Activated gamma-delta T cell (primary cell): ENCODE measurements at places on chromosomes 5 and 9.
A peak's percentile ranks its signal among the peaks of the same experiment; 100 is the strongest.

DNA sequence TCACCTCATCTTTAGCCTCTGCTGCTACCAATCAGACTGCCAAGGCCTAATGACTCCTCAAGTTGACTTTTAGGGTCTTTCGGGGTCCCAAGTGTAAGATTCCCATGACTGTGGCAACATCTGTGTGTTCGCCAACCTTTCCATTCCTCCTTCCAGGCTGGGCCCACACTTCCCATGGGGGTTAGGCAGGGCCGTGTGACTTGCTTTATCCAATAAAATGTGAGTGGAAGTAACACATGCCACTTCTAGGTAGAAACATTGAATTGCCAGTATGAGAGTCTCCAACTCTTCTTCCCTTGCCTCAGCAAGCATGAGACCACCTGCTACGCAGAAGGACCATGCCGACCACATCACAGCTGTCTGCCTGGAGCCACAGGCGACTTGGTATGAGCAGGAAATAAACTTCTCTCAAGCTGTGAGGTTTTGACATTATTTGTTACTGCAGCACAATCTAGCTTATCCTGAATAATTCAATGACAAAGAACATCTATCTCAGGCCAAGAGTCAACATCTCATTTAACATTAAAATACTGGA lies 190.4 kb upstream of the IER5L start:
- DNase-seq, result no peak

DNA sequence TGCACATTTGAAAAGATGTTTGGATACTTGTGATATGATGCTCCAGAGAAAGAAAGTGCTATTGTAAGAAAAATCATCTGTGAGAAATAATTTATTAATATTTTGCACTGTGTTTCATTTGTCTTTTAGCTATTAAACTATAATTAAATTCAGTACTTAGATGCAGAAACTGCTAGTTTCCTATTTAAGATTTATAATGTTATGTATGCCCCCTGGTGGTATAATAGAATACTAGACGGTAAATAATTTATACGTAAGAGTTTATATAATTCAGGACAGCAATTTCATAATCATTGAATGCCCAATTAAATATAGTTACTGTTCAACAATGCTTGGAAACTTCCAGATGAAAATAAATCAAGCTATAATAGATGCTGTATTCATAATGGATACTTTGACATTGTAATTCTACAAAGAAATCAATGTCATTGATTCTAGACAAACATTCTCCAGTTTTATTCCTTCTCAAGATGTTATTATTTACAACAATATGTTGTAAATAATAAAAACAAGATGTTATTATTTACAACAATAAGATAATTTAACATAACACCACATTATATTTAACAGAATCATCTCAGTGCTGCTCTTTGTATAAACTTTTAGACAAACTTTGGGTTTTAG lies 101.0 kb downstream of the TMEM232 start:
- no peak for DNase-seq

DNA sequence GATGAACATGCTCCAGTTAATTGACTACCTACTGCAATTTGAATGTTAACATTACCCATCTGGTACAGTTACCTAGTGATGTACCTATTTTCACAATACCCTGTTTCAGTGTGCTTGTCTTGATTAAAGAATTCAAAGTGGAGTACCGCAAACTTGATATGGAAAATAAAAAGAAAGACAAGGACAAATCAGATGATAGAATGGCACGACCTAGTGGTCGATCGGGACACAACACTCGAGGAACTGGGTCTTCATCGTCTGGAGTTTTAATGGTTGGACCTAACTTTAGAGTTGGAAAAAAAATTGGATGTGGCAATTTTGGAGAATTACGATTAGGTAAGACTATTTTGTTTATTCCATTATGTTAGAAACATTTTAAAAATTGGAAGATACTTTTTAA lies 33.5 kb downstream of the CSNK1G3 start:
- no peak for DNase-seq

DNA sequence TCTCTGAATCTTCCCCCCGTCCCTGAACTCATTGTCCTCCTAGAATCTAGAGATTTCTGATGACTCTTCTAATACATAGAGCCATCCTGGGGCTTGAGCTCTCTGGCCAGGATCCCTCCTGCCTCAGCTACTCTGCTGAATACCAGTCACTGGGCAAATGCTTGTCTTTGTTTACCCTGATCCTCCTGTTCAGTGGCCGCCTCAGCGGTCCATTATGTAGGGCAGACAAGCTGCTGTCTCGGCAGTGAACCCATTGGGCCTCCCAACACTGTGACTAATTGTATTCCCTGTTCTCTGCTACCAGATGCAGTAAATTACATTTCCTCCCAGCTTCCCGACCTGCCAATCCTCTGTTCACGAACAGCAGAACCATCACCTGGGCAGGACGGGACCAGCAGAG lies 151.6 kb downstream of the PALM2AKAP2 start:
- DNase-seq, result no peak

- no peak for DNase-seq
These were observed 104.0 kb upstream of the ALDH1B1 start for GRCh38 chr9:38288502-38288901.

DNA sequence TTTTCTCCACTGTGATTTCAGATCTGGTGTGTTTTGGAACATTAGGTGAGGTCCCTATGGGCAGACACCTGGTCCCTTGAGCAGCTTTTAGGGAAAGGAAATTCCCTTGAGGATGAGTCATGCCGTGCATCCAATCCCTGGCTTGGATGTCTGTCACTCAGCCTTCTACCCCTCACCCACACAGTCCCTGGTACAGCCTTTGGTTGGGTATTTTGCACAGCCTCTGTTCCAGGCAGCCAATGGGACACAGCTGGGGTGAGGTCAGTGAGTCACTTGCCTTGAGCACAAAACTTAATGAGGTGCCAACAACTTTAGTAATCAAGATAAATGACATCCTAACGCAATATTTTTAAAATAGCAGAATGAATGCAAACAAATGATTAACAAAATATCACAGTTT lies 22.7 kb upstream of the SVEP1 start:
- DNase-seq, result no peak

- DNase-seq, result no peak
These were observed 12.3 kb downstream of the PRR7 start for GRCh38 chr5:177458912-177459350.

DNA sequence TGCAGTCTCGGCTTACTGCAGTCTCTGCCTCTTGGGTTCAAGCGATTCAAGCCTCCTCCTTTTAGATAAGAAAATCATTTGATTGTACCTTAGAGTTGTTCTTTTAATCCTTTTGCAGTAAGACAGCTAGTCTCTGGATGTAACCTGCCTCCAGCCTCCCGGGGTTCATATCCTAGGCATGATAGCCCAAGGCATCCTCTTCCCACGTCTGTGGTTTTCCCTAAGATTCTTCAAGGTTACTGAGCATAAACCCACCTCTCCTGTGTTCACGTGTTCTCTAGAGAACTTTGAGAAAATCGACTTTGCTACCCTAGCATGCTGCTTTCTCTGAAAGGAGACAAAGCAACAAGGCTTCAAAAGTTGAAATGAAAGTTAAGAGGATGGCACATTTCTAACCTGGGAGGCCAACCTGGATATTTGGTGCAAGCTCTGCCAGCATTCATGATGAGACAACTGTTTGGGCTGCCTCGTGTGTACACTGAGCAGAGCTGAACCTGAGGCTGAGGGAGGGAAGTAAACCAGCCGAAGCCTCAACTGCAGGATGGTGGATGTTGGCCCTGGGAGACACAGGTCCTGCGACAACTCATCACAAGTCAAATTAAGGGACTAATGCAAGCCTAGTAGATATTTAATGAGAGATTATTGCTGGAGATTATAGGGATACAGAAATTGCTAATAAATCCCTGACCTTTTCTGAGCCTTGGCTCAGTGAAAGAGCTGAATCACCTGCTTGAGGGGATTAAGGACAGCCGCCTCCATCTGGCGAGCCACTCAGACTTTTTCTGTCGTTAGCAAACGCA lies 261.8 kb downstream of the ARHGAP26 start:
- no peak for DNase-seq

DNA sequence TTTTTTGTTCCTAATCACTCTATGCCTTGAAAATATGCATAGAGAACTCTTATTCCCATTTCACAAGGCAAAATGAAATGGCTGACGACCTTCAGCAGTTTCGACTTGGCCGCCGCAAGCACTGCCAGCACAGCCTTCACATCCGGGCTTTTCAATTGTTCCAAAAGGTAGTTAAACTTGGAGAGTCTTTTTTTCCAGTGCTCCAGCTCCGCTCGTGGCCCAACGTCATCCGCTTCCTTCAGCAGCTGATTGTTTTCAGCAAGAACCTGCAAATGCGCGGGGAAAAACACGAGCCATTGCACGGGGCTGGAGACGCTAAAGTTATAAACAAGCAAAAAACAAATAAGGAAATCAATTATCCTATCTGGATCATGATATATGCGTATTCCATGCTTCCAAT lies 25.4 kb downstream of the DNAH5 start:
- DNase-seq, result no peak

- peak; percentile 45 for DNase-seq
These were observed 1.1 kb upstream of the NOTCH1 start for GRCh38 chr9:136546697-136547501.

- no peak for DNase-seq
These were observed 83.0 kb downstream of the NPR3 start for GRCh38 chr5:32794086-32794485.

DNA sequence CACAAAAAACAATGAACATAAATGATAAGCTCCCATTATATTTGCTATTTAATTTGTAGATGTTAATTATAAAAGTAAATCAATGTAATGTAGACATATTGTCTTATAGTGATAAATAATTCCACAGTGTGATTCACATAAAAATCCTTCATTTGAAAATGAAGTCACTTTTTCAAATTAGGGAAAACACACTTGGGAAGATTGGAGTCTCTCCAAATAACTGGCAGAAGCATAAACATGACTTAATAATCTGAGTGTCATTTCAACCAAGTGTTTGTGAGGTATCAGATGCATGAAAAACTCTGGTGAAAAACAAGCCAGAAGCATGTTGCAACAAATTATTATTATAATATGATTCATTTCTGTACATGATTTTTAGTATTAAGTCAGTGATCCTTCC lies 102.2 kb downstream of the CETN3 start:
- DNase-seq, result no peak

GRCh38 chr5:148336704-148337435 lies 1.5 kb downstream of the SPINK9 start:
- DNase-seq, result no peak

DNA sequence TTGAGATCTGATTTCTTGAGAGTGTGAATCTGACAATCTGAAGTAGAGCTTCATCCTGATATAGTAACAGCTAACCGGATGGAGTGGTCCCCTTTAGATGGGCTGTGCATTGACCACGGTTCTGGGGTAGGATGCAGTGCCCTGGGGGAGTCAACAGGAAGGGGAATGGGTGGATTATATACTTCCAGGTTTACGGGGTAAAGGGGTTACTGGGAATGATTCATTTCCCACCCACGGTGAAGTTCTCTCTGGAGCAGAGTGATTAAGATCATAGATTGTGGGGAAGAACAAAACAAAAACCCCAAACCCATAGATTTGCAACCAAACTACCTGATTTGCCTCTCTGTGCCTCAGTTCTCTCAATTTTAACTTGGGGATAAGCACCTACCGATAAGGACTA lies 1.5 kb upstream of the B4GALT7 start:
- DNase-seq, result no peak

DNA sequence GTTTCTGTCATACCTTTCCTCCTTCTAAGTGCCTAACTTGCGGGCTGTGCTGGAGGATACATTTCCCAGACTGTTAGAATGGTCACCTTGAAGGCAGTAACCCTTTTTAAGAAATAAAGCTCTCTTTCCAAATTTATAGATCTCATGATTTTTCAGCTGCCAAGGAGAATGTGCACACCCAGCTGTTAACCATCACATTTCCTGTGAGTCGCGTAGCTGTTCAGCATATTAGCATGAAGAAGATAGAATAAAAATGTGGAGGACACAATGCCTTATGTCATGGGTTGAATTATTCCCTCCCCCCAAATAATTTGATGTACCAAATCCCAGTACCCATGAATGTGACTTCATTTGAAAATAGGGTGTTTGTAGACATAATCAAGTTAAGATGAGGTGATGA lies 729.4 kb downstream of the MTRR start:
- DNase-seq, result no peak

- no peak for DNase-seq
These were observed 376 bp downstream of the ANKRD18B start for GRCh38 chr9:33524306-33524947.

- DNase-seq, result no peak
These were observed 234.6 kb downstream of the CACNA1B start for GRCh38 chr9:138112090-138112748.
